Activated naive CD8-positive, alpha-beta T cell treated with anti-CD3 and anti-CD28 coated beads, Interleukin-2, amount 50 U/mL, for 24 hours (primary cell): ENCODE measurements at places on chromosomes 7 and 10.

GRCh38 chr10:58372607-58373441 is 12.4 kb upstream of the TFAM start:
- no peaks in the 10 kb centered on the region for H3K36me3 ChIP-seq
- H3K27me3 ChIP-seq: no peaks in the 10 kb centered on the region
- H3K4me3 ChIP-seq: no peak overlapping the region
- H3K27ac ChIP-seq: no peak overlapping the region

DNA sequence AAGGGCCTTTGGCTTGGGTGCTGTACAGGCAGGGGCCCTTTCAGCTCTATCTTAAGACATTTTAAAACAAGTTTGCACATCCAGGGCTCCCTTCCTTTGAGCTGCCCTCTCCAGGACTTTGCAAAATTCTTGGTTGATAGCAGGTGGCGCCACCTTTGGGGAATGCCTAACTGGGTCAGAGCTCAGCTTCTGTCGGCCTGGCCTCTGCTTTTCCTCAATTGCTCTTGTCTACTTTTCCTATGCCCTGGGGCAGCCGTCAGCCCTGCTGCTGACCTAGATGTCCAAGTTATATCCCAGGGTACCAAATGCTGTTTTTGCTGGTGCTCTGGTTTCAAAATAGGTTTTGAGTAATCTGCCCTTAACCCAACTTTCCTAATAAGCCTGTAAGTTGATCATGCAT is 65.8 kb downstream of the APBB1IP start:
- DNase-seq: no peak
- H3K4me1 ChIP-seq: peaks cover 12% of the 10 kb centered on the region

DNA sequence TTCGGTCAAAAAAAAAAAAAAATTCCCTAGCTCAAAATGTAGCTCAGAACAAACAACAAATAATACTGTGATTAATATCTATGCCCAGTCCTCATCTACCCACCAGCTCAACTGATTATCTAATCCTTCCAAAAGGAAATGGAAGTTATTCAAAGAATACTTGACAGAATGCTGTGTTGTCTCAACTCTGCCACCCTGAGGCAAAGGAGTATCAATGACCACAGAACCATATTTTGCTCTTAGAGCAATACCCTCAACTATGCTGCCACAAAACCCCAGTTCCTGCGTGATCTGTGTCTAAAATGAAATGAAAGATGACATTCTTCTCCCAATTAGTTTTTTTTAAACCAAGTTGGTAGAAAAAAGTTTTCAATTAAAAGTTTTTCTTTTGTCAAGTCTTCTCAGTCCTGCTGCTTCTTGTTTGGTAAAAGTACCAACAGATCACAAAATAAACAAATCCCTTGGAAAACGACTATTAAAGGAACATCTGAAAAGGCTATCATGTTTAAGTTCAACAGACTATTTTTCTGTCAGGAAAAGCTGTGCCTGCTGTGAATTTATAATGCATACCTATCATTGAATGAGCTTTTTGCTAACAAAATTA is 21.6 kb downstream of the RBM28 start:
- no peak for DNase-seq
- H3K27ac ChIP-seq: no peak overlapping the region
- H3K4me1 ChIP-seq: peaks cover 28% of the 10 kb centered on the region
- no peaks in the 10 kb centered on the region for H3K27me3 ChIP-seq
- no peak overlapping the region for H3K4me3 ChIP-seq

DNA sequence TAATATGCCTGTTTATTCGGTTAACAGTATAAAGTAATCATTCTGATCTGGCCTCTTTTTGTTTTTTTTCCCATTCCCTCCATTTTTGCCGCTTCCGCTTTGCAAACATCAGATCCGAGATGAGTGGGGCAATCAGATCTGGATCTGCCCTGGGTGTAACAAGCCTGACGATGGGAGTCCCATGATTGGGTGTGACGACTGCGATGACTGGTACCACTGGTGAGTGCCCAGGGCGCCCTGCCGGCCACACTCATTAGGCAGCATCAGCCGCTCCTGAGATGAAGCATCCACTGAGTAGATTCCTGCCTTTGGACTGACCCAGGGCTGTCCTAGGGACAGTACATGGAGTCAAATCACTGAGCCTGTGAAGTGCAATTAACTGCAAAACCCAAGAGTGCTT is 40.9 kb upstream of the GATA3 start:
- H3K36me3 ChIP-seq: peaks cover 20% of the 10 kb centered on the region
- H3K27me3 ChIP-seq: no peaks in the 10 kb centered on the region
- H3K4me3 ChIP-seq: no peak overlapping the region
- no peak for DNase-seq
- H3K27ac ChIP-seq: no peak overlapping the region

DNA sequence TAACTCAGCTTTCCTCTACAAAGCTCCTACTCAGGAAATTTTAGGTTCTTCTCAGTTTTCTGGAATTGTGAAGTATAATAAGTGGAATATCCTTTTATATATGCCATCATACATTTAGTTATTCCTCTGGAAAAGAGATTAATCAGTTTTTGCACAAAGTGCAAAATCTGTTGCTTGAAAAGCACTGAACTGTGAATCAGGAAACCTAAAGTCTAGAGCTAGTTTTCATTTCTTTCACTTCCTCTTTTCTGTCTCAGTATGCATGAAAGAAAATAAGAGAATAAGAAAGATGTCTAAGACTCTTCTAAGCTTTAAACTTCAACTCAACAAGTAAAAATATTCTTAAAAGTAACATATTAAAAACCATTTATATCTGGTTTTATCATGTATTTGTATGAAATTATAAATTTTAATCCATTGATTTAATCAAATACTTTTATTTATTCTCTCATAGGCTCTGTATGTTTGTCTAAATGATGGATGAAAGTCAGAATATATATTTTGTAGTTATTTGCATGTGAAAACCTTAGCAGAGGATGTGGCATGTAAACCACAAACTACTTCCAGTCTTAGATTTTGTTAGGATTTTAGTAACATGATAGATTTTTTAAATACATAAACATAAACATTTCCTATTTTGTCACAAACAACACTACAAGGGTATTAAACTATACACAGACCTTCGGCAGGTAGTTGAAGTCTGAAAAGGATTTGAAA is 1073.0 kb downstream of the XPNPEP1 start:
- no peak overlapping the region for H3K4me3 ChIP-seq
- no peaks in the 10 kb centered on the region for H3K27me3 ChIP-seq
- H3K27ac ChIP-seq: no peak overlapping the region
- peaks cover 1% of the 10 kb centered on the region for H3K4me1 ChIP-seq
- no peak for DNase-seq
- H3K36me3 ChIP-seq: no peaks in the 10 kb centered on the region

DNA sequence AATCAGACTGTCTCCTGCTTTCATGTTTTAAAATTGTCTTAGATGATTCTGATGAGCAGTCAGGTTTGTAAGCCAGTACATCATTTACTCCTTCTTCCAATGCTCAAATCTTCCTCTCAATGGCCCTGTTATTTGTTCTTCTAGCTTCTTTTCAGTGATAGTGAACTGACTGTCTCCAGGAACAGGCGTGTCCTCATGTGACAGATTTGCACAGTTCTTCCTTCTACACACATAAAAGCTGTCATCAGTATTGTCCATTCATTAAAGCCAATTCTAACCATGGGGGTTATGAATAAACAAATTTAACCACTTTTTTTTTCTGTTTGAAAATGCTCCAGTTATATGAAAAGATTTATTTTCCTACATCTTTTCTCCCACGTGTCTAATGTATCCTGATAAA is 308.7 kb upstream of the SORCS1 start:
- no peaks in the 10 kb centered on the region for H3K4me1 ChIP-seq
- H3K36me3 ChIP-seq: no peaks in the 10 kb centered on the region
- DNase-seq: no peak
- no peak overlapping the region for H3K27ac ChIP-seq
- no peak overlapping the region for H3K4me3 ChIP-seq
